ENCODE measurements at places on chromosomes 1 and 21.

- no peak for DNase-seq
Observed at GRCh38 chr1:186569856-186570255, 108.9 kb upstream of the PDC start.

GRCh38 chr1:20141466-20141865 lies 2.3 kb downstream of the PLA2G2F start:
- DNase-seq: no peak

GRCh38 chr21:38520511-38520910 lies 22.2 kb upstream of the ERG start:
- DNase-seq: no peak

- no peak for DNase-seq
Observed at GRCh38 chr21:38936240-38936639, 130.5 kb downstream of the ETS2 start.

DNA sequence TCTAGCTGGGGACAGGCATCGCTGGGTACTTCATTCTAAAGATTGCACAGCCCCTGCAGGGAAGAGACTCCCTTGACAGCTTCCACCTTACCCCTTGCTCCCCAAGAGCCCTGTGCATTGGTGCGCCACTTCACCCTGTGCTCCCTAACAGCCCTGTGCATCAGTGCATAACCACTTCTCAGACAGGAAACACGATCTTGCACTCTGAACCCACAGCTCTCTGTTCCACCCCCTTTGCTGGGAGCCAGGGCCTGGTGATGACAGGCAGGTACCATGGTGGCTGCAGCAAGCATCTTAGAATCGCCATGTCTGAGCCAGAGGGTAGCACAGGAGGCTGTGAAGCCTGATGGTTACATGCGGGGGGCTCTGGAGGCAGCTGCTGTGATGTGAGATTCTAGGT lies 5.0 kb downstream of the ALPL start:
- DNase-seq: no peak
